PC-9 (cell line): ENCODE measurements at places on chromosomes 2 and 18. TPM values are rescaled to one million over a fixed set of nuclear protein-coding genes. Genes with fewer than 3 reads are reported as not detected.

MARCHF4 gene
- 7.7 and 14.5 TPM in 2 replicates for total RNA-seq

CHMP3 gene
- 108 and 120 TPM in 2 replicates for total RNA-seq

MYOM1 gene
- 0.88 and 1.3 TPM in 2 replicates for total RNA-seq

SCTR gene
- not detected in 2 replicates for total RNA-seq

CAPN14 gene
- total RNA-seq = 0.35 TPM in 2 replicates

UGT1A7 gene
- 20.3 and 26.7 TPM in 2 replicates for total RNA-seq

G6PC2 gene
- total RNA-seq = not detected in 2 replicates

EFHD1 gene
- total RNA-seq = 10.6 and 15.0 TPM in 2 replicates

RAB27B gene
- total RNA-seq = 9.9 and 12.7 TPM in 2 replicates

CPO gene
- total RNA-seq = not detected in 2 replicates

OST4 gene
- 165 and 166 TPM in 2 replicates for total RNA-seq

TTC31 gene
- 20.1 and 21.8 TPM in 2 replicates for total RNA-seq

DHX57 gene
- total RNA-seq = 20.8 and 28.1 TPM in 2 replicates

SNORC gene
- 10.4 and 20.0 TPM in 2 replicates for total RNA-seq

TUBB8B gene
- total RNA-seq = not detected in 2 replicates

TSPYL6 gene
- not detected in 2 replicates for total RNA-seq

REG3A gene
- total RNA-seq = not detected in 2 replicates

SCN2A gene
- 0.15 TPM in 1 of 2 replicates, not detected in the other for total RNA-seq

NMUR1 gene
- not detected in 2 replicates for total RNA-seq
